ENCODE measurements at places on chromosomes 4 and X.
A peak's percentile ranks its signal among the peaks of the same experiment; 100 is the strongest.

- no peak for DNase-seq
Observed at GRCh38 chr4:151852202-151852601, 91.4 kb upstream of the GATB start.

DNA sequence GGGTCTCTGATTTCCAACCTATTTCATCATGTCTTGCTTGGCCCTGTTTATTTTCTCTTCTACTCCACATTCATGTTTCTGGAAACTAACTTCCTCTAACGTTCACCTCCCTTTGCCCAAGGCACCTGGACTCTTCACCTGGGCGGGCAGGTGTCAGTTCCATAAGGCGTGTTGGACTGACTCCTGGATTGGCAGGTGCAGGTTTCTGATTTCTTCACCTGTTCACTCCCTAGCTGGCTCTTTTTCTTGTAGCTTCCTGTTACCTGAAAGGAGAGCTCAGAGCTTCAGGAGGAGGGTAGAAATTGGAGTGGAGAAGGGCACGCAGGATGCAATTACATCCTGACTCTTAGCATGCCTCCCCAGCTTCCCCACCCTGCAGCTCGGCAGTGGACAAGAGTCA lies 350.8 kb upstream of the KLF3 start:
- DNase-seq = no peak

DNA sequence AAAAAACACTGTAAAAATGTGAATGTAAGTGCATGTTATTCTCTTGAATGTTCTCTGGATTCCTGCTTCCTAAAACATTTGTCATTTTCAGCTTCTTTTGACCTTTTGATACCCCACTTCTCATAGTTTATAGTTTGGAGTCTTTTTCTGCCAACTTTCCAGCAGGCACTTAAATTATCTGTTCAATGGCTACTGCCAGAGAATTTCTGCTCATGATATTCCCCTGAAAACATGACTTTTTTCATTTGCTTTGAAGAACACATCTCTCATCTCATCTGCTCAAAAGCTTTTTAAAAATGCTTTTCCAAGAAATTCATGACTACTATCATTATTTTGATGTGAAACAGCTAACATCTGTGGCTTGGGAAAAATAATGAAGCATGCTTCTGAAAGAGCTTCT lies 269.7 kb upstream of the PCDH7 start:
- no peak for DNase-seq

GRCh38 chrX:41145920-41146608 lies 60.8 kb downstream of the USP9X start:
- peak; percentile 35 for DNase-seq

GRCh38 chr4:54095110-54095825 lies 4.7 kb upstream of the GSX2 start:
- DNase-seq = no peak

- DNase-seq = no peak
Observed at GRCh38 chr4:164384416-164384815, 369.5 kb upstream of the SMIM31 start.

GRCh38 chrX:42505016-42505415 lies 272.9 kb downstream of the PPP1R2C start:
- DNase-seq = no peak

DNA sequence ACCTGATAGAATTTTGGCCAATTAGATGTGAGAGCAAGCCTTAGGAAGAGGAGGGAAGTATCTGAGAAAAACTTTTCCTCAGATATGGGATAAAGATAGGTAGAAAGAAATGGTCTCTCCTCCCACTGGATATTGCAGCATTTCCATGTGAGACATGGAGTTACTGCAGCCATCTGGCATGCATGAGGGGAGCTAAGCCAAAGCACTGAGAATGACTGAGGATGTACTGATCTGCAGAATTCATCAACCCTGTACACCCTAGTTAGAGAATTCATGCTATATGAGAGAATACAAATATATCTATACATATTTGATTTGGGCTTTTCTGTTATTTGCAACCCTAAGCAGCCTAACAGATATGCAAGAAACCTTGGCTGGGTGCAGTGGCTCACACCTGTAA lies 52.5 kb upstream of the RPL34 start:
- DNase-seq = no peak

GRCh38 chrX:3094261-3094660 lies 53.0 kb downstream of the ARSF start:
- DNase-seq = no peak

GRCh38 chr4:8395504-8396296 lies 44.8 kb downstream of the ACOX3 start:
- no peak for DNase-seq

- DNase-seq = no peak
Observed at GRCh38 chrX:95382799-95383198, 1301.8 kb upstream of the DIAPH2 start.

DNA sequence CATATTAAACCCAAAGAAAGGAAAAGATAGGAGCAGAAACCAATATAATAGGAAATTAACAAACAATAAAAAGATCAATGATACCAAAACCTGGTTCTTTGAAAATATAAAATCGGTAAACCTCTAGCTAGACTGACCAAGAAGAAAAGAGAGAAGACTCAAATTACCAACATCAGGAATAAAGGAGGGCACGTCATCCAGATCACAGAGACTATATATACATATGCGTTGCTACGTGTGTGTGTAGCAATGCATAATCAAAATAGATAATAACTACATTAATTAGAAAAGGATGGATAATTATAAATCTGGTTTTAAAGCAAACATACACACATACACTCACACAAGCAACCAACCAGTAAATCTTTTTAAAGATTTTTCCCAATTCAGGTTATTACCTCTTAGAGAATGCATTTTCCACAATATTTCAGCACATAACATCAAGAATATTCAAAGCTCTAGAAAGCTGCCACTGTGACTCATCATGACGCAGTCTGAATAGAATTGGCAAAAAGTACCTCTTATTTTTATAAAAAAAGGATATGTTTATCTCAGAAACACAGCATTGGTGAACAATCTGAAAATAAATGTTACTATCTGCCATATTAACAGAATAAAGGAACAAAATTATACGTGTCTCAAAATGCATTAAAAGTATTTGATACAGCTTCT lies 41.4 kb upstream of the USP9X start:
- DNase-seq = no peak

DNA sequence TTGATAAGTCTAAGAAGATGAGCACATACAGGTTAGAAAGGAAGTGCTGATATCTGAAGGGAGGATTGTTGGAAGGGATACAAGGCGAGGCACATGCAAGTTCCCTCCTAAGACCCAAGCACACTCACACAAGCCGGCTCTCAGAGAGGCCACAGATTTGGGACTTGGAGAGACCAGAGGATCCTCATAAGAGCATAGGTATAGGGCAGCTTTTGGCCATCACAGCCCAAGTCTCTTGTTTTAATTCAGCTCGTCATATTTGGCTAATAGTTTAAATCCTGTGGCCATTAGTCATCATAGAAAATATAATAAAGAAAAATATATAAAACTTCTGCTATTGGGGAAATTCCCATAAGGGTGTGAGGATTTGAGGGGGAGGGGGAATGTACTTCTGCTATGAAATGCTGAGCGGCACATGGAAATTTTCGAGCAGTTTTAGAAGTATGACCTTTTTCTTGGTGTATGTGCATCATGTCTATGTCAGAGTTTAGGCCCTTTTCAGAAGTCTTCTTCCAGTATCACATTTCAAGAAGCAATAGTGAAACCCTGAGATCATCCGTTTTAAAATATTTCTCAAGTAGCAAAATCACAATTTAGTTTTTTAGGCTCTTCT lies 97.7 kb downstream of the NFKB1 start:
- no peak for DNase-seq

DNA sequence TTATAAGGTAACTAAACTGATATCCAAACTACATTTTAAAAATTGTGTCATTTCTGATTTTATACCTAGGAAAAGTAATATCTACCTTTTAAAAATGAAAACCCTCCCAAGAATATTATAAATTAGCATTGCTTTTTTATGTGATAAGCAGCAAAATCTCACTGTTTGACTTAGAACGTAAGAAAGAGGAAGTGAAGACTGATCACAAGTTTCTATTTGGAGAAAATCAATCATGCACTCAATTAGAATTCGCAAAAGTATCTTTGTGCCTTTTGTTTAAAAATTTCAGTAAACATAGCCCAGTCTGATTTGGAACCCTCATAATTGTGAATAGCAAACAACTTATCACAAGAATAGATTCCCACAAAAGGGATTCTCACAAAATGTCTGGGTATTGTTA lies 142.7 kb downstream of the TENM3 start:
- no peak for DNase-seq

GRCh38 chrX:20315140-20315539 lies 48.4 kb upstream of the RPS6KA3 start:
- no peak for DNase-seq

DNA sequence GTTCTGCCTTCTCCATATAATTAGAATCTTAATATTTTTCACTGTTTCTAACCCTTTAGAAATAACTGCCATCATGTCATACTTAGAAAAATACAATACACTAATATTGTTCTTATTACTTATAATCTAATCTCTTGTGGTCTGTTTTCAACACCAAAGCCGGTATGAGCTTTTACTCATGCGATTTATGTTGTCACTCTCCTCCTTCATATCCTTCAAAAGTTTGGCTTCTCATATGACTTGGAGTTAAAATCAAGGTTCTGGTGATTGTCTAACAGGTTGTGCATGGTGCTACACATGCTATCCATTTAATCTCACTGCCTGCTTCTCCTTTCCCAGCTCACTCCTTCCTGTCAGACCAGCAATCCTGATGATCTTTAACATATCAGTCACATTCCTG lies 1392.9 kb downstream of the ARAP2 start:
- no peak for DNase-seq

DNA sequence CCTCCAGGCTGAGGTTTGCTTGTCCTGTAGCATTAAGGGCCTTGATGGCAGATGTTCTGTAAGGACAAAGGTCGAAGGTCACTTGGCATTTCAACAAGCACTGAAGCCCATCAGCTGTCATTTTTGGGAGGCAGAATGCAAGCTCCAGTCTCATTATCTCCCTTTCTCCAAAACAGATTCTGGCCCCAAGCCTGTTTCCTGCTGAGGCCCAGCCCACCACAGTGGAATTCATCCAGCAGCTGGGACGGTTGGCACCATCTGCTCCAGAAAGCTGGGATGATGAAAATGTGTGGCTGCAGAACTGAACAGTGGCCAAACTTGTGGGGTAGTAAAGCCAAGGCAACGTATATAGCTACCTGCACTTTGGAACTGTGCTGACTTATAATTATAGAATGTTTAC lies 17.7 kb upstream of the PPEF2 start:
- no peak for DNase-seq

DNA sequence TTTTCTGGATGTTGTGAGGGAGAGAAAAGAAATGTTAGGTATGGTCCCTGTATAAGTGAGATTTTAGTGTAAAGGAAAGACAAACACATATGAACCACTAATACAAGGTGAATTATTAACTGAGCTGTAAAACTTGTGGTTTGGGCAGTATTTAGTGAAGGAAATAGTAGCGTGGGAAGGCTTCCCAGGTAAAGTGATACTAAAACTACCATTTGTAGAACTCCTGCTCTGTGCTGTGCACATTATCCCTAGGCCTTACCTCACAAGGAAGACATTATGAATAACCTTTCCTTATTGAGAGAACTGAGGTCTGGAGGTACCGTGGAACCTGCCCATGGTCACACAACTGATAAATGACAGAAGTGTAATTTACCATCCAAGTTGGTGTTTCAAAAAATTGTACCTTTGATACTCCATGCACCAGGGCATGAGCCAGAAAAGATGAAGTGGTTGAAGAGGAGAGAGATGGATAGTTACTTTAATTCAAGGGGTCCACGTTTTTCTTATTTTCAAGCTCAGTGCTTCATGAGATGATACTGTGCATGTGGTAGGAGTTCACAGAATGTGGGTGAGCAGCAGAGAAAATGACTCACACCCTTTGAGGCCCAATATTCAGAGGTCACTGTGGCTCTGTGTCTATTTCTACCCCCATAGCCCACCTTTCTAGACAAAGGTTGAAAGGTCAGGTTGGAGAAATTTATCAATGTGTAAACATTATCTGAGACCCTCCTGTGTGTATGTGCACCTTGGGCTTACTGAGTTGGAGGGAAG lies 2.6 kb upstream of the VSIG4 start:
- no peak for DNase-seq

- no peak for DNase-seq
Observed at GRCh38 chr4:1086011-1086410, 27.4 kb downstream of the RNF212 start.

- DNase-seq = no peak
Observed at GRCh38 chr4:182142176-182143085, 100.8 kb upstream of the TENM3 start.

GRCh38 chr4:38060829-38061431 lies 100.7 kb downstream of the PTTG2 start:
- DNase-seq = no peak

DNA sequence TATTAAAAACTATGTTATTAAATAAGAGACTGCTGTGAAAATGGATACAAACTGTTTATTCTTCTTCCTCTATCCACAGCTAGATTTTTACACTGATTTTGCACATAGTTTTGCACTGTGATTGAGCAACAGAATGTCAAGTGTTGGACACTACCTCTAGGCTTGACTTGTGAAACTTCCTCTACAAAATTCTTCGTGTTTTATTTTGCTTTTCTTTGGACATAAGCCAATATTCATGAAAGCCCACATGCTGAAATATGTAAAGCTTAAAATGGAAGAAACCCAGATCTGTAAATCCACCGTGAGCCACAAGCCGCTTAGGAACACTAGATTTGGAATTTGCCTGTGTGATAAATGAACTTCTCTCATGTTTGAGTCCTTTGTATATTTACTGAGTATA lies 849.4 kb downstream of the FSTL5 start:
- no peak for DNase-seq

- peak; percentile 49 for DNase-seq
Observed at GRCh38 chr4:1792832-1793495, at the start of gene FGFR3. Gene FGFR3 (plus strand): TSS chr4:1793293. CDS start chr4:1793935, 642 bp downstream.

GRCh38 chr4:155703486-155704247 lies 37.0 kb downstream of the GUCY1A1 start:
- no peak for DNase-seq

- no peak for DNase-seq
Observed at GRCh38 chr4:26788341-26788733, 72.3 kb upstream of the STIM2 start.

DNA sequence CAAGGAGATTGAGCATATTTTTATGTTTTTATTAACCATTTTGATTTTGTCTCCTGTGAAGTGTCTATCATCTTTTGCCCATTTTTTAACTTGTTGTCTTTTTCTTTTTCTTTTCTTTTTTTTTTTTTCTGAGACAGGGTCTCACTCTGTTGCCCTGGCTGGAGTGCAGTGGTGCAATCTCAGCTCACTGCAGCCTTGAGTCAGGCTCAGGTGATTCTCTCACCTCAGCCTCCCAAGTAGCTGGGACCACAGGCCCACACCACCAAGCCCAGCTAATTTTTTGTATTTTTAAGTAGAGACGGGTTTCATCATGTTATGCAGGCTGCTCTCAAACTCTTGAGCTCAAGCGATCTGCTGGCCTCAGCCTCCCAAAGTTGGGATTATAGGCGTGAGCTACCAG lies 4.6 kb upstream of the ADD1 start:
- no peak for DNase-seq

- DNase-seq = no peak
Observed at GRCh38 chr4:2259036-2259540, 2.8 kb downstream of the MXD4 start.

GRCh38 chr4:93828995-93829819 lies 654 bp downstream of the ATOH1 start:
- no peak for DNase-seq

GRCh38 chr4:147794787-147795413 lies 63.0 kb downstream of the ARHGAP10 start:
- DNase-seq = no peak

All from hematopoietic multipotent progenitor cell treated with erythropoietin and hydrocortisone succinate and interleukin-3 and kit ligand, for 15 days (in vitro differentiated cells).